ENCODE measurements at places on chromosomes 16 and 17.

DNA sequence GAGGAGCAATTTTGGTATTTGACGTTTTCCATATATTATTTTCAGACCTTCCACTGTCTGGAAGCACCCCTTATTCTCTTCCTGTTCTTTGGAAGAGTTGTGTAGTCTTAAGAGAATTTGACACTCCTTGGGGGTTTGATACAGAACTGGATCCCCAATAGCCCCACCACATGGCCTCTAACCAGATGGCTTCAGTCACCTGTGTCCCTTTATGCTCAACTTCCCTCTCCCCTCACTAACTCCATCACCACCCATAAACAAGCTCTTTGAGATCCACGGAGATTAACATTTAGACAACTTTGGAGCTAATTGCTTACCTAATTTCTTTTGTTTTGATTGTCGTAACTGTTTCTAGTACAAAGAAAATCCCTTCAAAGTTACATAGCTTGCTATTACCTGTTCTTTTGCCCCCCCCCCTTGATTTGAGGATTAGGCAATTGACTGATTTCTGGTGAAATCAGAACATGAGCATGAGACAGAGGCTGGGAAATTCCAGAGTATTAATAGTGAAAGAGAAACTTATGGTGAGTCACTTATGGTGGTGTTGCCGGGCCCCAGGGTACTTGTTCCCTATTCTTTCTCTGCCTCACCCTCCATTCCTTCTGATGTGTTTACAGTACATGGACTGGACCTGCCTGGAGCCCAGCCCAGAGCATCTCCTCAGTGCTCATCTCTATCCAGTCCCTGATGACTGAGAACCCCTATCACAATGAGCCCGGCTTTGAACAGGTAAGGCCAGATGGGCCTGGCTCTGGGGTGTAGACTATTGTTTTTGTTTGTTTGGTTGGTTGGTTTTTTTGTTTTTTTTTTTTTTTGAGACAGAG is 7.5 kb downstream of the UBE2Z start:
- DNase-seq, result no peak

- DNase-seq, result no peak
These were observed 12.9 kb downstream of the PLK1 start for GRCh38 chr16:23691483-23692189.

- no peak for DNase-seq
These were observed 14.0 kb downstream of the HERPUD1 start for GRCh38 chr16:56945847-56946527.

DNA sequence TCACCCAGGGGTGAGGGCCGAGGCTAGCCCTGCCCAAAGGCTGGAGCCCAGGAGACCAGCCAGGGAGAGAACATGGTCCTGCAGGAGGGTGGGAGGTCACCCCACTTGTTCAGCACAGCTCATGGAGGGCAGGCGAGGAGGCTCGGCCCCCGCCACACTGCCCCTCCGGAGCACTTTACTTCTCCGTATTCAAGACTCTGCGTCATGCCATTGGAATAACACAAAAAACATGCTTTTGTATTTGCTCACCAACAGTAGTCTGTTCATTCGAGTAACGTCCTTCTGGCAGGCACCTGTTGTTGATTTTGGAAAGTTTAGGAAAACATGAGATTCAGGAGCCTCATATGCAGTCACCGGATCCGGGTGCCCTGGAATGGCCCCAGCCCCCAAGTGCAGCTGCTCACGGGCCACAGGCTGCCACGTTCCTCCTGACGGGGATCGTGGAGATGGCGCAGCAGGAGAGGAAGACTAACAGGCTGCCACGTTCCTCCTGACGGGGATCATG is 81.1 kb upstream of the DNAH17 start:
- no peak for DNase-seq

GRCh38 chr17:47762728-47763127 is 29.7 kb downstream of the TBX21 start:
- no peak for DNase-seq

GRCh38 chr17:44599298-44600175 is 42.3 kb downstream of the FZD2 start:
- DNase-seq, result no peak

DNA sequence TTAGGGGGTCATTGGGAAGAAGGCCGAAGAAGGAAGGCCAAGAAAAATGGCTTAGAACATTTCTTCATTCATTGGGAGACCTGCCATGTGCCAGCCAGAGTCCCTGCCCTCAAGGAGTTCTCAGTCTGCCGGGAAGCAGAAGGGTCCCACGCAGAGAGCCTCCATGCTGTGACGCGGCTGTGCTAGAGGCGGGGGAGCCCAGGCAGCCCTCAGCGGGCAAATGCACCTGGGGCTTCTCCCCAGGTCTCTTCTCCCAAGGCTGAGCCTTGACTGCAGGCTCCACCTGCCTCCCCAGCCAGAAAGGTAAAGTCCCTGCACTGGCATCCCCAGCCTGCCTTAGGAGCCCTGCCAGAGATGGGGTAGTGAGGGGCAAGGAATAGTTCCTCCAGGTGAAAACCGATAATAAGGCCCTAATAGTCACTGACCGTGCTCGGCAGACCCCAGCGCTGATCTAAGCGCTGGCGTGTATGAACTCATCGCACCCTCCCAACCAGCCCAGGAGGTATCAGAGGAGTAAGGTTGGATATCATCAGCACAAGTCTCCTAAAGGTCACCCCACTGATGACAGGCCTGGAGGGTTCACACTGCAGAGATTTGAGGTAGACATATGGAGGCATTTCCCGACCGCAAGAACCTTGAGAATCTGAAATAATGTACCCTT is 6.0 kb upstream of the CDR2L start:
- no peak for DNase-seq

DNA sequence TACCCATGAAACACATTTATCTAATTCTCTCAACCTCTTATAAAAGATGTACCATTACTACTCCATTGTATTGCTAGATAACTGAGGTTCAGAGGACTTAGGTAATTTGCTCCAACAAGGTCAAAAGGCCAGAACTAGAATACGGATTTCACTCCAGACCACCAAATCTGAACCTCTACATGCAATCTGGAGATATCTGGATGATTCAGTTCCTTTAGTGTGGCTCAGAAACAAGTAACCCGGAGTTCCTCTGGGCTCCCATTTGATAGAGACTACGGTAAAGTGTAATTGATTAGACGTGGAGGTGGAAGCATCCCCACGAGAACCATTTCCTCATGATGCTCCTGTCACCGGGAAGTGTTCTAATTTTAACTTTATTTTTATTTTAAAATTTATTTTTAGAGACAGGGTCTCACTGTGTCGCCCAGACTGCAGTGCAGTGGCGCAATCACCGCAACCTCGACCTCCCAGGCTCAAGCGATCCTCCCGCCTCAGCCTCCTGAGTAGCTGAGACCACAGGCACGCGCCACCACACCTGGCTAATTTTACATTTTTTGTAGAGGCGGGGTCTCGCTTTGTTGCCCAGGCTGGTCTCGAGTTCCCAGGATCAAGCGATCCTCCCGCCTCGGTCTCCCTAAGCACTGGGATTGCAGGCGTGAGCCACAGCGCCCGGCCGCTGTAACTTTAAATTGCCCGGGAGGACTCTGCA is 608 bp upstream of the COX10 start:
- no peak for DNase-seq

DNA sequence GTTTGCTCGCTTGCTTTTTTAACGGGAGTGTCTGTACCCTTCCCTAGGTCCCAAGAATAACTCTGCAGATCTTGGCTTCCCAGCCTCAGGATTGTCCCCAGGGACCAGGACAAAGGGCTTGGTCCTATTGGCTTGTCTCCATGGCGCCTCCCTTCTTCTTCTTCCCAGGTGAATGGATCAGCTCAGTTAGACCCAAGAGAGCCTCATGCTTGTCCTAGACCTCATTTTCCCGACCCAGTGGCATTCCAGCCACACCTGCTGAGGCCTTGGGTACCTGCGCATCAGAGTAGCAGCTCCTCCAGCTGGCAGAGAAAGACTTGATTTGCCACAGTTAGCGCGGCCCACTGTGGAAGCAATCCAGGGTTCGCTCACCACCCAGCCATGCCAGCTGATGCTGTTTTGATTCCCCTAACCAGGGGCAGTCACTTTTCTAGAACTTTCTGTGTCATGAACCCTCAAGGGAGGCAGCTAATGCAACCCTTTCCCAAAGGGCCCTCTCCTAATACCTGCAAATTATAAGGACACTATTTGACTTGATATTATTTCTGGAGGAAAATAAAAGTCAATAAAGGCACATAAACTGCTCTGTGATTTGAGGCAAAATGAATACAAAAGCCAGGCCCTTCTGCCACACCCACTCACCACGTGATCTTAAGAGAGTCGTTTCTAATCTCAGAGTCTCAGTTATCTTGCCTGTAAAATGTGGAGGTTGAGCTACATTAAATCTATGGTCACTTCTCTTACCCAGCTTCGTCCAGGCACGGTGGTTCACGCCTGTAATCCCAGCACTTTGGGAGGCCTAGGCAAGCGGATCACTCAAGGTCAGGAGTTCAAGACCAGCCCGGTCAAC is 13.9 kb downstream of the GPR142 start:
- DNase-seq, result no peak

DNA sequence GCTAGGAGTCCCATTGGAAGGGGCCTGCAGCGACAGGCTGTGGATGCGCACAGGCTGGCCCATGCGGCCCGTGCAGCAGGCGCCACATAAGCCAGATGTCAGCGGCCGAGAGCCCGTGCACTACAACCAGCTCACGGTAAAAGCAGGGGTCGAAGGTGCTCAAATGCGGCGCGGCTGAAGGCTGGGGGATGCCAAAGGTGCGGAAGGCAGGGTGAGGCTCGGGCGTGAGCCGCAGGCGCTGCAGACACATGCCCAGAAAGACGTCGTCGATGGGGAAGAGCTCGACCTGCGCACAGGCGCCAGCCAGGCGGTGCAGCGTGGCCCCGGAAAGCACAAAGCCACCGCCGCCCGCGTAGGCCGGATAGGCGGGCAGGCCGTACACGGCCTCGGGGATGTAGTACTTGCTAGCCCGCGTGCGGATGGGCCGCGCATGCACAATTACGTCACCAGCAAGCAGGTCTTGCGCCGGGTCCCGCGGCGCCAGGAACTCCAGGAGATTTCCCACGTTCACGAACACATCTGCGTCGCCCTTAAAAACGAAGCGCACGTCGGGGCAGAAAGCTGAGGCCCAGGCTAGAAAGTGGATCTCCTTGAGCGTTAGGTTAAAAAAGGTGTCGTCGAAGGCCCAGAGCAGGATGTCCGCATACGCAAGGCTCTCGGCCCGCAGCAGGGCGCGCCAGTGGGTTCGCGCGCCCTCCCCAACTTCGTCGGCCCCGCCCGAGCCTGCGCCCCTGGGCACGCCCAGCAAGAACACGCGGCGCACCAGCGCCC is 1.3 kb downstream of the B3GNT9 start:
- no peak for DNase-seq

DNA sequence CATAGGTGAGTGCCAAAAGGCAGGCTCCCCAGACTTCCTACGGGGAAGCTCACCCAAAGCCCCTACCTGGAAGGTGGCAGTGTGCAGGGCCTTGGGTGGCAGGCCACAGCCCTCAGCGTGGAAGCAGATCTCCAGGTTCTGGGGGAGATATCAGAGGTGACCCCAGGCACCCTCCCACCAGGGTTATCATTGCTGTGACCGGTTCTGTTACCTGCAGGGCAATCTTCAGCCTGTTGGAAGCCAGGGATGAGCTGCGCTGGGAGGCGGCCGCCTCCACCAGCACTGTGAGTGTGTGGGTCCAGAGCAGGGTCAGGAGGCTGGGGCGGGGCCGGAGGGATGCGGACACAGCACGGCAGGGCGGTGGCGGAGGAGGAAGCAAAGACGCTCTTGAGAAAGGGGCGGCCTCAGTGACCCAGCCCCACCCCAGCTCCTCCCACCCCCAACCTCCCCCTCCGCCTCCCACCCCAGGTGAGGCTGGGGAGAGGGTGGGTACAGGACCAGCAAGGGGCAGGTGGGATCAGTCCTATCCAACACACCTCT is 13.1 kb downstream of the UNC13D start:
- no peak for DNase-seq

GRCh38 chr17:63816123-63816522 is 11.1 kb upstream of the PSMC5 start:
- no peak for DNase-seq

- DNase-seq, result no peak
These were observed 24.5 kb upstream of the HYDIN start for GRCh38 chr16:71254832-71255525.

GRCh38 chr16:86893506-86893905 is 315.2 kb downstream of the FOXL1 start:
- DNase-seq, result no peak

DNA sequence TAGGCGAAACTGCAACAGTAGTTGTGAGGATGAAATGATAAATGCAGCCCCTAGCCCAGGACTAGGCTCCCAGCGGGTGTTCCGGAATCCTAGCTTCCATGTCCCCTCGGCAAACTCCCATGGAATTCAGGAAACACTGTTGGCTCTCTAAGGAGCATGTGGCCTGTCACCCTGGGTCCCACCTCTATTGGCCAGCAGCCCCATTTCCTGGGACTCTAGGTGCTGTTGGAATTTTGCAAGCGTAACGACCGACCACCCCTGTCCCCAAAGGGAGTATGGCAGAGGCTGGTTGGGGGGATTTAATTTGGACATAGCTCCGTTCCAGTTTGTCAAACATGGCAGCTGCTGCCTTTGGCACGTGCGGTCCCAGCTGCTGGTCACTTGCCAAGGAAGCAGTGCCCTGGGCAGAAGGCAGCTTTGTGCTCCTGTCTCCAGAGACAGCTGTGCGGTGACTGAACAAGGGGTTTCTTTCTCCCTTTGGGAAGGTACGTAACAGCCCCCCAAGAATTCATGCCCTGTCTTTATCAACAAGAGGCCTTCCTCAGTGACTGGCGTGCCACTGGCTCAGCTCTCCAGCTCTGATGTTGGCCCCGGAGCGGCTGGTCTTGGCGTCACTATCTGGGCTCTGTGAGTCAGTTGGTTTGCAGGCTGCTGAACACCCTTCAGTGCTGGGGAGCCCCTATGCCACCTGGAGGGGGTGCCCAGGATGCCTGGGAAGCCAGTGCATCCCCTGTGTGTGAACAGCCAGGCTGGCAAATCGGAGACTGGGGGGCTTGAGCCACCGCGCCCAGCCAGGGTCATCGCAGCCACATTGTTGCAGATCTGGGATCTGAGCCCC is 235.2 kb upstream of the TNRC6C start:
- DNase-seq, result no peak

DNA sequence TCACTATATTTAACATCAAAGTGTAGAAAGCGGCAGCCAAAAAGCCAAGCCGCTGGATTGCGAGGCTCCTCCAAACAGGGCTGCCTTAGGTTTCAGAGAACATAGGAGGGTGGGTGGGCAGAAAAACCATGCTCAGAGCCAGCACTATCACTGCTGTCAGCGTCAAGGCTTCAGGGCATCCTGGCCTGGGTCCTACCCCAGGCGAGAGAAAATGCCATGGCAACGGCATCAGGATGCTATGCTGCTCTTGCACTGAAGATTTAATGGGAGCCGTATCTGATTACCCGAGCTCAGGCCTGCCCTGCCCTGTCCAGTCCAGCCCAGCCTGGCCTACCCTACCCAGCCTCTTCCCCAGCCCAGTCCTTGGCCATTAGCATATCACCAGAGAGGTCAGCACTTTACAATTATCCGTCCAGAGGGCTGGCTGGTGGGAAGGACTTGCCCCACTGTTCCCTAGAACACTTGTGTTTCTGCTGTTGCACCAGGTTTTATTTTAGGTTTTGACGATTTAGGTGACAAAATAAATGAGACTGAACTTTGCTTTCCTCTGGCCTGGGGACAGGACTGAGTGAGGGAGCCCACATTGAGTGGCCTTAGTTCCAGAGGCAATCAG is 61.1 kb downstream of the TOM1L2 start:
- DNase-seq, result no peak

- DNase-seq, result no peak
These were observed 7.8 kb downstream of the PSMD12 start for GRCh38 chr17:67358612-67359011.

GRCh38 chr16:78985716-78986605 is 614.6 kb downstream of the MAF start:
- no peak for DNase-seq
